ENCODE measurements at places on chromosomes 13 and 19.

- no peak for DNase-seq
These were observed 100.6 kb upstream of the FAM216B start for GRCh38 chr13:42680748-42681147.

DNA sequence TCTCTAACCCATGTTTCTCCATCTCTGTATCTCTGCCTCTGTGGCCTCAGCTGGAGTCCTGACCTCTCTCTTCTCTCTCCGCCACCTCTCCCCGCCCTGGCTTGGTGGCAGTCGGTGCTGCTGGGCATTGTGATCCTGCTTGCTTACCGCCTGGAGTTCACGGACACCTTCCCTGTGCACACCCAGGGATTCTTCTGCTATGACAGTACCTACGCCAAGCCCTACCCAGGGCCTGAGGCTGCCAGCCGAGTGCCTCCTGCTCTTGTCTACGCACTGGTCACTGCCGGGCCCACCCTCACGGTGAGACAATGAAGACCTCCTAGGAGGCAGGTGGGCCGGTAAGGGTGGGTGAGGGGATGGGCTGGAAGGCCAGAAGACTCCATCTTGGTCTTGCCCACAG is 4.2 kb downstream of the PLPPR2 start:
- DNase-seq = no peak

- DNase-seq = no peak
These were observed 134.1 kb downstream of the URI1 start for GRCh38 chr19:30076101-30076551.

DNA sequence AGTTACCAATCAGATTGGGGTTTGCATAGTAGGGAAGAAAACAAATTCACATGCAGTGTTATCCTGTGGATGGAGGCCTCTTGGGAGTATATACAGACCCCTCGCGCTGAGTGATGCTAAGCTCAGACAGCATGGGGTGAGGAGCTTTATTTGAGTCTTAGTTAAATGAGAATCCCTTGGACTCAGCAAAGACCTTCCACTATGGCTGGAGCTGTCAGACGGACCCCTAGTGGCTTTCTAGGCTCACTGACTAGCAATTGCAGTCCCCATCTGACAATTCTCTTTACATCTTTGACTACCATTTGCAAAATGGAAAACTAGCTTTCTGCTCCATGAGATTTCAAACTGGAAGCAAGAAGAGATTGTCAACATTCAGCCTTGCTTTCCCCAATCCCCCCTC is 90.4 kb downstream of the STOML3 start:
- DNase-seq = no peak

- no peak for DNase-seq
These were observed 4.8 kb downstream of the LIG4 start for GRCh38 chr13:108210551-108210950.

GRCh38 chr19:29784598-29785223 is 27.1 kb upstream of the CCNE1 start:
- DNase-seq = no peak

DNA sequence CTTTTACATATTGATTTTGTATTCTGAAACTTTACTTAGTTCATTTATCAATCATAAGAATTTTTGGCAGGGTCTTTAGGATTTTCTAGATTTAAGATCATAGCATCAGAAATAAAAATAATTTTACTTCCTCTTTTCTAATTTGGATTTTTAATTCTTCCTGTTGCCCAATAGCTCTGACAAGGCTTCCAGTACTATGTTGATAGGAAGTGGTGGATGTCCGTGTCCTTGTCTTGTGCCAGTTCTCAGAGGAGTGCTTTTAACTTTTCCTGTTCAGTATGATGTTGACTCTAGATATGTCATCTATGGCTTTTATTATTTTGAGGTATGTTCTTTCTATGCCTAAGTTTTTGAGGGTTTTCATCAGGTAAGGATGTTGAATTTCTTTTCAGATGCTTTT is 7.7 kb upstream of the KIR2DL4 start:
- DNase-seq = no peak

DNA sequence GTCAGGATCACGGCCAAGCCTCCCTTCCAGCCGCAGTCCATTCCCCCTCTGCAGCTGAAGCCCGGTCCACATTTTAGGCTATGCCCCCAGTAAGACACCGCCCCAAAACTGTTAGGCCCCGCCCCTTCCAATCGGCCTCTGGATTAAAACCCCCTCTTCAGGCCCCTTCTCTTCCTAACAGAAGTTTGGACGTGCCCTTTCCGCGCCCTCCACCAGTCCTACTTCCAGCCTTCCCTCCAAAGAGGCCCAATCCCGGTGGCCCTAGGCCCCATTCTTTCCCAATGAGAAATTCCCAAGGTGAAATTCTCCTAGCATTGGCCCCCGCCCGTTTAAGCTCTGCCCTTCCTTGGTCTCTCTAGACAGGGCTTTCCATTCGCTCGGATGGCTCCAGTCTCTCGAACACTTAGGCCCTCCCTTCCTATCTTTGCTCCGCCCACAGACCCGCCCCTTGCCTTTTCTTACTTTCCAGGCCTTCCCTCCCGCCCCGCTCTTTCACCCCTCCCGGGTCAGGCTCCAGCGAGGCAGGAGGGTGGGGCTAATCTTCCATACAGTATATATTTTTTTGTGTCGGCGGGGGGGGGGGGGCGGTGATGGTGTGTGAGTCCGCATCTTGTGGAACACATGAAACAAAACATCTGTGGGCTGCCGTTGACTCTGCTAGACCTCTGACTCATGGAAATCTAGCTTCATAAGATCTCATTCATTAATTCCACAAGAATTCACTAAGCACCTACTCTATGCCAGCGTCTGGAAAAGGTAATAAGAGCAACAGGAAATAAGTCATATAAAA is 13.6 kb downstream of the LTBP4 start:
- peak; percentile 82 for DNase-seq

- no peak for DNase-seq
These were observed 615.0 kb downstream of the FGF9 start for GRCh38 chr13:22285867-22286266.

DNA sequence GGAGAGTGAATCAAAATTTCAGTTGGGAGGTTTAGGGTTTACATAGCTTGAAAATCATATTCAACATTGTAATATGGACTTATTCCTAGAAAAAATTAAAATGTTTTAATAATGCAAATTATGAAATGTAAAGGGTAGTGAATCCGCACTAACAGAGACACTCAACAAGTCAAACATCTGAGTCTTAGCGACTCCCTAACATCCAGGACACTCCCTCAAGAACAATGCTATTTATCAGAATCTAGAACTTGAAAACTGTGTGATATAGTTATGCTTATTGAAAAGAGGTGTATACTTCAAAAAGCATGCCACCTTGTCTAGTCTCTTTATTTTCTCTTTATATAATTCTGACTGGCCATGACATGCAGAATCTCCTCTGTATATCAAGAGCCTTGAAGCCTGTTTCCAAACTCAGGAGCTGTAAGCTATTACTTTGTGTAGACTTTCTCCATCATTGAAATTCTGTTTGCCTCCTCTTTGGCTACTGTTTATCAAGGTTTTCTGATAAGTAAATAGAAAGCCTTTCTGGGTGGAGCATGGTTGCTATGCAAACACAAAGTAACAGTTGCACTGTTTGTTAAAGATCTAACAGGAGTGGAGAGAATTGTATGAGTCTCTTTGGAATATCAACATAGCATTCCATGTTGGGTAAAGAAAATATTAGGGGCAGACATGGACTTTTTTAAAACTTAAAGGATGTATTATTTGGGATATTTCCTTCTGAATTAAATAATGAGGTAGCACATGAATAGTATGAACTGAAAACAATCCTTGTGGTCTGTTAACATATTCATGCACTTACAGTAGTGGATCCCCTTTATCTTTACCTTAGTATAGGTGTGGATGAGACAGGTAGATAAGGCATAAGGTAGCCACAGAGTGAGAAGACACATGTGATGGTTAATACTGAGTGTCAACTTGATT is 56.4 kb upstream of the MBNL2 start:
- peak; percentile 55 for DNase-seq

DNA sequence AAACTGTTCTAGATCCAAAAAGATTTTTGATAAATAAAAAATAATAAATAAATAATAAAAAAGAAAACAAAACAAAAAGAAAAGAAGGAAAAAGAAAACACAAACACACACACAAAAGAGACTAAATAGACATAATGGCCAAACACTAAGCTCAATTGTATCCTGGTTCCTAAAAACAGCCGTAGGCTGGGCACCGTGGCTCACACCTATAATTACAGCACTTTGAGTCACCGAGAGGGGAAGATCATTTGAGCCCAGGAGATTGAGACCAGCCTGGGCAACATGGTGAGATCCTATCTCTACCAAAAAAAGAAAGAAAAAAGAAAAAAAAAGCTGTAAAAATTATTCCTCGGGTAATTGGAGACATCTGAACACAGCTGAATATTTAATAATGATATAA is 8.9 kb downstream of the ETHE1 start:
- peak; percentile 68 for DNase-seq

- no peak for DNase-seq
These were observed 41.3 kb downstream of the RCBTB2 start for GRCh38 chr13:48491423-48492095.

GRCh38 chr19:3725640-3726310 is 17.6 kb downstream of the TJP3 start:
- DNase-seq = peak; percentile 74

GRCh38 chr19:35773020-35773806 is 2.2 kb upstream of the ARHGAP33 start:
- DNase-seq = no peak

- no peak for DNase-seq
These were observed 147.1 kb downstream of the DNAJC15 start for GRCh38 chr13:43170506-43170905.

GRCh38 chr19:53881482-53882390 is at the start of gene PRKCG:
TSS of gene PRKCG (plus strand) at chr19:53882197. CDS start at chr19:53882495, 298 bp downstream.
- DNase-seq = no peak
